Stimulated activated CD4-positive, alpha-beta T cell treated with anti-CD3 and anti-CD28 coated beads, Interleukin-2, amount 100 ng/mL, for 48 hours (primary cell): ENCODE measurements at places on chromosomes 6 and 20.

DNA sequence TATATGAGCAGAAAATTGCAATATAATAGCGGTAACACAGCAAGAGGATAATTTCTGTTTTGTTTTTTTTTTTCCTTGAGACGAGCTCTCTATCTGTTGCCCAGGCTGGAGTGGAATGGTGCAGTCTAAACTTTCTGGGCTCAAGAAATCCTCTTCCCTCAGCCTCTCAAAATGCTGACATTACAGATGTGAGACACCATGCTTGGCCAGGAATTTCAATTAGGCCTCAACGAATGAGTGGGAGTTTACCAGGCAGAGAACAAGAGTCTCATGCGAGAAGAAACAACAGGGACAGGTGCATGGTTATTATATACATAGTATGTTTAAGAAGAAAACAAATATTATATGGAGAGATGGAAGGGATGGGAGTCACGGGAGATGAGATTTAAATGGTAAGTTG is 111.4 kb downstream of the ATXN1 start:
- DNase-seq = no peak

DNA sequence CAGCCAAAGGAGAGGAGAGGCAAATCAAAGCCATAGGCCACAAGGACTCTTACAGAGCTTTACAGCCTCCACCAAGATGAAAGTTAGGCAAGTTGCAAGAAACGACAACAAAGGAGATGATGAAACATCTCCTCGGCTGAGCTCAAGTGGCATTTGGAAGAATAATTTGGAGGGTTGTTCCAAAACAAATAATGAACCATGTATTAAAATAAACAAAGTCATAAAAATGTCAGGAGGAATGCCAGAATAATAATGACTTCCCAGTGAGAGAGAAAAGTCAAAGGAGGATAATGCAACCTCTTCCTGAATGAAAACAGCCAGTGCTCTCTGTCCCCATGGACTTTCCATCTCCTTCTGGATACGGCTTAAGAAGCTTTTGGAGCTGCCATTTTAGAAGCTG is 371.4 kb upstream of the ID4 start:
- no peak for DNase-seq

GRCh38 chr6:58290177-58290576 is 972.7 kb downstream of the PRIM2 start:
- DNase-seq = no peak

GRCh38 chr6:17591287-17591686 is 8.8 kb upstream of the FAM8A1 start:
- no peak for DNase-seq

GRCh38 chr6:105495515-105495914 is 92.6 kb upstream of the PREP start:
- DNase-seq = no peak

GRCh38 chr6:9208966-9209365 is 773.6 kb upstream of the SLC35B3 start:
- DNase-seq = no peak

- no peak for DNase-seq
Observed at GRCh38 chr6:11409371-11409770, 128.2 kb upstream of the TMEM170B start.

DNA sequence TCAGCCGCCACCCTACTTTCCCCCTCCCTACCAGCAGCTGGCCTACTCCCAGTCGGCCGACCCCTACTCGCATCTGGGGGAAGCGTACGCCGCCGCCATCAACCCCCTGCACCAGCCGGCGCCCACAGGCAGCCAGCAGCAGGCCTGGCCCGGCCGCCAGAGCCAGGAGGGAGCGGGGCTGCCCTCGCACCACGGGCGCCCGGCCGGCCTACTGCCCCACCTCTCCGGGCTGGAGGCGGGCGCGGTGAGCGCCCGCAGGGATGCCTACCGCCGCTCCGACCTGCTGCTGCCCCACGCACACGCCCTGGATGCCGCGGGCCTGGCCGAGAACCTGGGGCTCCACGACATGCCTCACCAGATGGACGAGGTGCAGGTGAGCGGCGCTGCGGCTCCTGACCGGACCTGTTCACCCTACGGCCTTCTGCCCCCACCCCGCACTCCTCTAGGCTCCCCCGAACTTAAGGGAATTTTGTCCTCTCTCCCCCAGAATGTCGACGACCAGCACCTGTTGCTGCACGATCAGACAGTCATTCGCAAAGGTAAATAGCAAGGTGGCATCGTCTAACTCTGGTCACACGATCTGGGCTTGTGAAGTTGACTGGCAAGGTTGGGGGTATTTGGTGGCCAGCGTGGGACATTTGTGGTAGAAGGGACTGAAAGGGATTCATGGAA is 2.3 kb downstream of the TFAP2C start:
- no peak for DNase-seq

DNA sequence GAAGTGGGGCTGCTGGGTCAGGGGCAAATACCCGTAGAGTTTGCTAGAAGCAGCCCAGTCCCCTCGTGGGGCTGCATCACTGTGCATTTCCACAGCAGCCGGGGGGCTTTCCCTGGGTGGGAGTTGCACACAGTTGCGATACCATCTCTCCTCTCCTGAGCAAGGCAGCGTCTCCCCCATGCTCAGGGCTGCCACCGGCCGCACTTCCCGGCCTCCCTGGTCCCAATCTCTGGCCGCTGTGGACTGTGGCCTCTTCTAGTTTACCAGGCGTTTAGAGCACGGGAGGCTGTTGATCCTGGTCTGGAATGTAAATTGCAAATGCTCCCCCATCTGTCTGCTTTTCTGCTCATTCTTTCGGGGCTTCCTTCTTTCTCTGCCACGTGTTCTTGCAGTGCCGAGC is 31.1 kb downstream of the OSBPL2 start:
- no peak for DNase-seq
